ENCODE measurements at places on chromosomes 2 and 18.
A peak's percentile ranks its signal among the peaks of the same experiment; 100 is the strongest.

DNA sequence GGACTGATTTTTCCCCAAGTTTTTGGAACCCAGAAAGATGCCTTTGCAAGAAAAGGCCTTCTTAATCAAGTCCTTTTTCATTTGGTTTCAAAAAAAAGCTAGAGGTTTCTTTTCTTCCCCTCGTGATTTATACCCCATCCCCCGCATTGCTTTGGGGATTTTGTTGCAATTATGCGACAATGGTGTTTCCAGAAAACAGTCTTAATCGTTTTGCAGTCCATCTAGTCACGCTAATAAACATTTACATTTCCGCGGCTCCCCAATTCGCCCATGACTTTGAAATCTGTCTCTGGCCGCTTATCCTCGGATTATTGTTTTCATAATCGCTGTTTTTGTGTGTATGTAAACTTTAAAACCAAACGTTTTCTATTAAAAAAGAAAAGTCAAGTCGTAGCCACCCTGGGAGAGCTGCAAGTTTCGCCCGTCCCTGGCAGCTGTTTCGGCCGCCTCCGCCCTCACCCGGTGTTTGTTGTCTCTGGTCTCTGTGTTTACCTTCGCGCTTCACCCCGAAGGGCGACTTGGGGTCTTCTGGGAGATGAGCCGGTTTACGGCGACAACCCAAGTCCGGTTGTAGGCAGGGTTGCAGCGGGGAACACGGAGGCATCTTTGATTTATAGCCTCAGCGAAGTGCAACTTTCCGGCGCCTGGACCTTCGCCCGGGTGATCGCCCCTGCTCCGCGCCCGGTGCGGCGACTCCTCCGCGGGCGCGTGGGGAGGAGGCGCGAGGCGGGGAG lies 667 bp downstream of the SP9 start:
- DNase-seq: no peak

- no peak for DNase-seq
These were observed 204.3 kb downstream of the KLHL29 start for GRCh38 chr2:23589220-23589647.

DNA sequence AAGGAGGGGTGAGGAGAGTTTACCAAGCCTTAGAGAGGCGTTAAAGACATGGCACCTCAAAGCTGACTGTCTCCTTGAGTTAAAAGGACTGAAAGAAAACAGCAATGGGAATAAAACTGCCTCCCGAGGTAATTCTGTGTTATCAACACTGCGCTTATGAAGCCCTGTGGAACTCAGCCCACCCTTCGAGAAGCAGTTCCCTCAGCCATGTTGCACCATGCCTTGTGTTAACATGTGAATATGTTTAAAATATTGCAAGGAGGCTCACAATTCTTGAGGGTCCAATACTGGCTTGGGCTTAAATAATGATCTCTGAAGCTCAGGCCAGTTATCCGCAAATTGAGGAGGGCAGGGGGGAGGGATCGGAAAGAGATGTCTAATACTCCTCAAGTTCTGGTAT lies 14.7 kb downstream of the KLF7 start:
- no peak for DNase-seq

DNA sequence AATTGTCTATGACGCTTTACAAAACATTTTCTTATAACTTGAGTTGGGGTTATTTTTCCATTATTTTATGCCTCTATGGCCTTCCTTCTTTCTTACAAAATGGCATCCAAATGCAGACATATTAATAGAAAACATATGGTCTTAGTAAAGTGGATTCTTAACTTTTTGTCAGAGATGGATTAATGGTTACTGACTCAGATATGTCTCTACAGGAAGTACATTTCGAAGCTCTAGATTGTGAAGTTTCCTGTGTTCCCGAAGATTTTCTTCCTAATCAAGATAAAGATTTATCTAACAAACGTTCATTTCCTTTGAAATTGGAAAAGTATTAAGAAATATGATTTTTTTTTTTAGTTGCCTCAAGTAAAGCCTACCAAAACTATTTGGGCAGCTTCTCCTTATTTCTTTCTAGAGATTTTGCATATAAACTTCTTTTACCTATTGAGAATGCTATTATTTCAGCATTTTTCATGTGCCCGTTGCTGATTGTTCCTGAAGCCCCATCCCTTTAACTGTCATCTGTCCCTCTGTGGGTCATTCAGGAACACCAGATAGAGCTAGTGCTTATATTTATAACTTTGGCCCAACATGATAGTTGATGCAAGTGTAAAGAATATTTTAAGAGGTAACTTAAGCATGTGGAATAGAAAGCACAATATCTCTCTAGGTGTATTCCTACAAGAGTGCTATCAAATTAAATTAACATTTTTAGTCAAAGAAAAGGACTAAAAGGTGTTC lies 498.0 kb downstream of the CCDC85A start:
- no peak for DNase-seq

GRCh38 chr2:199329466-199329865 lies 128.3 kb downstream of the SATB2 start:
- no peak for DNase-seq

DNA sequence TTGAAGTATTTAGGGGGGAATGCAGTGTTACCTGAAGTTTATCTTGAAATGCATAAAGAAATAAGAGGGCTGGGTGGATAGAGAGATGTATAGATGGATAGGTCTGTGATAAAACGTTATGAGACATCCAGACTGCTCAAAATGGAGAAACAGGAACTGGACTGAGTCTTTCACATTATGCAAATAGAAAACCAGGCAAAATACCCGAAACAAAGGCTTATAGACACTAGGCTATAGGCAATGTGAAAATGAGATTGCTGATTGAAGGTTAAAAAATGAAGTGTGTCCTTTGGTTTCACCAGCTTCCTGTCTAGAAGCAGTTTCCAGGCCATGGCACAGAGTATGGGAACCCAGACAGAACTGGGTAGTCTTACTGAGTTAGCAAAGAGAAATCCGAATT lies 24.9 kb upstream of the SLC3A1 start:
- DNase-seq: no peak

DNA sequence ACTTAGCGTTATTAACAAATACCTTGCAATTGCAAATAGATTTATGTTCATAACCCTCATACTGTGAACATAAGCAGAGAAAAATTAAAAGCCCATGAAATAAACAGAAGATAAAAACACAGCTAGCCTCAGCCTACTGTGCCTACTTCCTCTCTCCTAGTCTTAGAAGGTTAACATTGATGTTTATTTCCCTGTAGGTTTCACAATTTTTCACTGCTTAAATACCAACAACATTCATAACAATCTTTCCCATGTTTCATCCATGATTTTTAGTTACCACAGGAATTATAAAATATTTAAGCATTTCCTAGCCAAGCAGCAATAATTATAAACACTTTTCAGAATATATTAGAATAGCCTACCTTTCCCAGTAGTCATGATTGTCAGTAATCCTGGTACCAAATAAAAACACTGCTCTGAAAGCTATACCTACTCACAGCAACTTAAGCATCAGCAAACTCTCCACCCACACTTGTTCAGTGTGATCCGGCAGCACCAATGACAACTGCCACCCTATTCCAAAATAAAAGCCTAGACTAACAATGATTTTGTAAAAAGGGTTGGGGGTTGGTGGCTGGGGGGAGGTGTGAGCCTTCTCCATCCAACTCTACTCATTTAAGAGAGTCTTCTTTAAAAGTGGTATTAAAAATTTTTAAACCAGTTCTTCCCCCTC lies 40.6 kb upstream of the RNU4ATAC start:
- peak; percentile 21 for DNase-seq

DNA sequence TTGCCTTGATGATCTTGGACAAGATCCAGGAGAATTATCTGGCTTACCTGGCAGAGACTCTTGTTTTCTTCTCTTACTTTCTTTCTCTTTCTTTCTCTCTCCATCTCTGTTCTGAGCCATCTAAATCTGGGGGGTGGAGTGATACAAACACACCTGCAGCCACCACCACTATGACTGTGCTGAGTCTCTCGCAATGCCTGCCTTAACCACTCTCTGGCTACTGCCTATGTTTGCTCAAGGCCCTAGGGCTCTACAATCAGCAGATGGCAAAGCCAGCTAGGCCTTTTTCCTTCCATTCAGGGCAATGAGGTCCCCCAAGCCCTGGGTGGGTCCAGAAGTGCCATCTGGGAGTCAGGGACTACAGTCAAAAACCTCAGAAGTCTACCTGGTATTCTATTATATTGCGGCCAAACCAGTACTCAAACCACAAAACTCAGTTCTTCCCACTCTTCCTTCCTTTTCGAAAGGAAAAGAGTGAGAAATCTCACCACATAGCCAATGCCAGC lies 978.9 kb upstream of the NXPH2 start:
- DNase-seq: no peak

DNA sequence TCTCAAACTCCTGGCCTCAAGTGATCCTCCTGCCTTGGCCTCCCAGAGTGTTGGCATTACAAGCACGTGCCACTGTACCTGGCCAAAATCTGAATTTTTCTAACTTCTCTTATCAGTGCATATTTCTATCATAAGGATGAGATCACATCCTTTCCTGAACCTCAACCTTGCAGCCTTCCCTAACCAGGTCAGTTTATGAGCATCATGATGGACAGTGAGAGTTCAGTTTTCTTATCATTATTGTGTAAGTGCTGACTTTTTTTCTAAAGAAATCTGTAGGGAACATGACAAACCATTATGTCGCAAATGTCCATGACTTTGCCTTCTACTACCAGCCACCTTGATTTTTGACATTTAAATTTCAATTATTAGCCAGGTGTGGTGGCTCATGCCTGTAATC lies 31.5 kb downstream of the MRPL33 start:
- DNase-seq: no peak

DNA sequence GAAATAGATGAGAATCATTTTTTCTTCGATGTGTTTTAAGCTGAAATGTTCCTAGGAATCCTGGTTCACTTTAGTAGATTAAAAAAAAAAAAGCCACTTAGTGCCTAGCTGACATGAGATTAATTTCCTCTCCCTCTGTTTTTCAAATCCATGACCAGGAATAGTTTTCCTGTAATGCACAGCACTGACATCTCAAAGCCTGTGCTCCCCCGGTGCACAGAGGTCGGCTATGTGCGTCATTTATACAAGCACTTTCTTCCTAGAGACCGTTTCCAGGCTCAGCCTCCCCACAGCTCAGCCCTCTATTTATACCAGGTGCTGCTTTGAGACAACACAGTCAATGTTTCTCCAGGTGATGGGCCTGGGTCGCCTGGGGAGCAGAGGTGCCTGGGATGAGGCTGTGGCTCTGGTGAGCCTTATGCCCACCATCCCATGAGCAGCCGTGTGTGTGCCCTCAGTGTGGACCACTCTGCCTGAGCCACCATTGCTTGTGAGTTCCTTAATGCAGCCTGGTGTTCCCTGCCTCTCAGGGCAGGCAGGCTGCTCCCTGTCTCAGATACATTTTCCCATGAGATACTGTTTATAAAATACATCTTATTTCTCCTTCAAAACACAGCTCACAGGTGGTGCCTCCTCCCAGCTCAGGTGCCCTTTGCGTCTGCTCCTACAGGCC lies 515.7 kb upstream of the HS6ST1 start:
- DNase-seq: no peak

- no peak for DNase-seq
These were observed 110.9 kb upstream of the L3MBTL4 start for GRCh38 chr18:6525604-6526003.
